ENCODE measurements at places on chromosomes 4 and X.
A peak's percentile ranks its signal among the peaks of the same experiment; 100 is the strongest.

DNA sequence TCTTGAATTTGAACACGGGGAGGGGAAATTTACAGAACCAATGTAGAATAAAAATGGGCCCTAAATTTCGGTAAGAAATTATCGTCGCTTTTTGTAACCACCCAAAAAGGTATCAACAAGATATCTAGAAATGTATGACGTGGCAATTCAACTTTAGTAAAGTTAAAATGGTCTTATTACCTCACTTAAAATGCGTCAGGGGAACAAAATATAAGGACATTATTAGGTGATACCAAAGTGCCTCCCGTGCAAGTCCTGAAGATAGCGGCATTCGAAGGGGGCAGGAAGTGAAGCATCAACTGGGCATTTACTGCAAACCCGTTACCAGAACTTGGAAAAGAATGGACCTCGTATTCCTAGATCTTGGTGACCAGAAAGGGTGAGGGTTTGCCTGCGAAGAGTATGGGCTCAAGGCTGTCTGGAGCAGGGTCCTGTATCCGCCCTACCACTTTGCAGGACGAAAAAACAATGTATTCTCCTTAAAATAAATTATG, 980 bp downstream of the AP1S2 start:
- peaks cover 15% of the 10 kb centered on the region for H3K4me1 ChIP-seq
- peak overlapping the region; percentile 68 for H3K4me3 ChIP-seq
- DNase-seq = no peak
- H3K27ac ChIP-seq = no peak overlapping the region

- no peak overlapping the region for H3K27ac ChIP-seq
- H3K4me1 ChIP-seq = no peaks in the 10 kb centered on the region
- H3K4me3 ChIP-seq = no peak overlapping the region
- DNase-seq = no peak
- peaks cover 40% of the 10 kb centered on the region for H3K36me3 ChIP-seq
These were observed 32.7 kb downstream of the SEC24D start for GRCh38 chr4:118803253-118803652.

- H3K36me3 ChIP-seq = no peaks in the 10 kb centered on the region
- DNase-seq = no peak
- H3K4me3 ChIP-seq = no peak overlapping the region
- no peaks in the 10 kb centered on the region for H3K4me1 ChIP-seq
- H3K27me3 ChIP-seq = peaks cover 12% of the 10 kb centered on the region
These were observed 79.9 kb downstream of the AASDH start for GRCh38 chr4:56307423-56307822.

DNA sequence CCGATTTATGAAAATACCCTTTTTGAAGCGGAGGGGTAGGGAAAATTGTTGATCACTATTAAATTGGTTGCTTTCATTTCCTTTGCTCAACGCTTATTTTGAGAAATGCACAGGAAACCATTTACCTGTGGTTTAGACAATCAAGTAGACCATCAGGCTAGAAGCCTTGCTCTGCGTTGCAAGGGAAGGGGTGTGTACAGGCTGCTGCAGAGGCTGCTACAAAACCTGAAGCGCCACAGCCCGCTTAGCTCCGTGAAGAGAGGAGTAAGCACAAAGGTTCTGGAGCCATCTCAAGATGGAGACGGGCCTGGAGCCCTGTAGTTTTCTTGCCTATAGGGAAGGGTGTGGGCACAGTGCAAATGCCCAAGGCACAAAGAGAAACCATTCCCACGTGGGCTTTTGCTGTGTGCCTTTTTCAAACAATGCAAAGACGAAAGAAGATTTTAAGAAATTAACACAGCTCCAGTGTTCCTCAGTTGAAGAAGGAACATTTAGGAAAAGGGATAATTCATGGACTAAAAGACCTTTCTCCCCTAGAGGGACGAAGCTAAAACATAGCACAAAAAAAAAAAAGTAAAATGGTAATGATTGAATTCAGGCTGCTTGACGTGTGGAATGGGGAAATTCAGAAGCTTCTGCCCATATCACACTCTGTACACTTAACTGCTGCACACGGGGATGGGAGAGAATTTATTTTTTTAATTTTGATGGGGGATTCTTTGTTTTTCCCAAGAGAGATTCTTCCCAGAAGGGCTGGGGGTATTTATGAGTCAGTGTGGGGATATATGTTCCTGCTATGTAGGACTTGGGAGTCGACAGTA, 3.5 kb downstream of the TMSB4X start:
- H3K27ac ChIP-seq = peak overlapping the region; percentile 99
- no peaks in the 10 kb centered on the region for H3K27me3 ChIP-seq
- peak; percentile 57 for DNase-seq
- H3K36me3 ChIP-seq = peaks cover 76% of the 10 kb centered on the region

DNA sequence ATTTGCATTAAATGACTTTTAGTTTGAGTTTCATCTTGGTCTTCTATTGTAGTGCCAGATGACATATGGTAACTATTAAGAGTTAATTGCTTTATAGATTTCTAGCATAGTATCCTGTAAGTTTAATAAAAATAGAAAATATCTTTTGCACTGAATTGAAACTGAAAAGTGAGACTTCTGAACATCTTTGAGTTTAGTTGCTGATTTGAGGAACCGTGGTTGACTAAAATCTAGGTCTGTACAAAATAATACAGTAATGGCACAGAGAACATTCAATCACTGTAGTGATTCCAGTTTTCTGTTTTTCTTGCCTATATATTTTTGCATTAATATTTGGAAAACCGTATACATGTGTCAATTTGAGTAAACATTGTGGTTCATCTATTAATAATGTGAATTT, 60.7 kb downstream of the SPATA4 start:
- H3K27me3 ChIP-seq = no peaks in the 10 kb centered on the region
- H3K4me3 ChIP-seq = no peak overlapping the region
- H3K27ac ChIP-seq = no peak overlapping the region

DNA sequence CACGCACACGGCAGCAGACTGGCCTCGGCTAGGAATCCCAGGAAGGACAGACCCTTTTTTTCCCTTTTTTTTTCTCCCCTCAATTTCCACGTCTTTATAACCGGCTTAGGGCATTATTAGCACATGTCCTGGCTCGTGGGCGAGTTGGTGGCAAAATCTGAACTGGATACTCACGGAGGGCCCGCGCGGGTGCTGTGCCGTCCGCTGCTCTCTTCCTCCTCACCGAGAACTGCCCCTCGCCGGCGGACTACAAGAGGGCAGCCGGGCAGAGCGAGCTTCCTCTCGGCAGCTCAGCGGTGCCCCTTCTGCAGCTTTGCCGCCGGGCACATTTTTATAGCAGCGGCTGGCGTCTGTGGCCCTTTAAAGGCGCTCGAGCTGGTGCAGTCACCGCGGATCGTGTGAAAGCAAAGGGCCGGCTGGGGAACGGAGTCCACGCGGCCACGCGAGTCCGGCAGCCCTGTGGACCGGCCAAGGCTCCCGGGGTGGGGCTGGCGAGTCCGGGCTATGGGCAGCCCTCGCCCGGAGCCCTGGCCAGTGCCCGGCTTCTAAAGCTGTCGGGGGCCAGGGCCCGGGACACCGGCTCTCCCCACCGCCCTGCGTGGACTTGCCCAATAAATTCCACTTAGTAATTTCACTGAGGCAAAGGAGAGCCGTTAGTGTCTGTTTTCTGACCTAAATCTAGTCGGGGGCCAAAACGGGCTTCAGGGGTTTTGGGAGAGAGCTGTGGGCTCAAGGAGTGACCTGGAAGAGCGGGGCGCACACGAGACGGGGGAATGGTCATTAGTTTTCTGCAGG, 1.3 kb upstream of the CITED1 start:
- H3K4me1 ChIP-seq = peaks cover 20% of the 10 kb centered on the region
- peaks cover 7% of the 10 kb centered on the region for H3K36me3 ChIP-seq
- peak; percentile 12 for DNase-seq
- H3K27me3 ChIP-seq = peaks cover 71% of the 10 kb centered on the region
- peak overlapping the region; percentile 93 for H3K4me3 ChIP-seq

- DNase-seq = no peak
- H3K4me1 ChIP-seq = no peaks in the 10 kb centered on the region
- H3K4me3 ChIP-seq = no peak overlapping the region
- no peak overlapping the region for H3K27ac ChIP-seq
- no peaks in the 10 kb centered on the region for H3K27me3 ChIP-seq
These were observed 321.6 kb upstream of the PCDH10 start for GRCh38 chr4:132827522-132827921.

GRCh38 chrX:150696331-150696730, 3.1 kb downstream of the MTMR1 start:
- no peak for DNase-seq
- H3K4me3 ChIP-seq = peak overlapping the region; percentile 88
- no peaks in the 10 kb centered on the region for H3K27me3 ChIP-seq
- peaks cover 29% of the 10 kb centered on the region for H3K4me1 ChIP-seq

DNA sequence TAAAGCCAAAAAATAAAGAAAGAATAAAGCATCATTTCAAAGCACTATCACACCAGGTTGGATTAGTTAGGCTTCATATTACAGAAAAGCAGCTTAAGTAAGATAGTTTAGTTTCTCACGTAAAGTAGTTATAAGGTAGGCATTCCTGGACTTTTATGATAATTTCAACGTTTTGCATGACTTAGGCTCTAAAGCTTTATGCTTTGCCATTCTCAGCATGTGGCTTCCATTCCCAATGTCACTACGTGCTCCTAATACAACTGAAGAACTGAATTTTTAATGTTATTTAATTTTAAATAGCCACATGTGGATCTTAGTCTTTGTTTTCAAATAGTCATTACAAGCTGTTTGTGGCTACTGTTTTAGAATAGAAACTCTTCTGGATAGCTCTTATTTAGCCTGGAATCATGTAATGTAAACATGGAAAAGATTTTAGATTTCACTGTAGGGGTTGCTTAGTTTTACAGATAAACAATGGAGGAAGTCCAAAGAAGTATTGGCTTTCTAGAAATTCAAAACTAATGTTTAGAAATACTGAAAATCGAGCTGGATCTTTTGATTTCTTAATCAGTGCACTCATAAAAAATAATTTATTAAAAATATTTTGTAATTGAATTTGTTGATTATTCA, 710.0 kb downstream of the IL1RAPL1 start:
- no peaks in the 10 kb centered on the region for H3K27me3 ChIP-seq
- no peak overlapping the region for H3K27ac ChIP-seq
- H3K4me3 ChIP-seq = no peak overlapping the region
- no peak for DNase-seq

- H3K4me3 ChIP-seq = no peak overlapping the region
- H3K27ac ChIP-seq = peak overlapping the region; percentile 4
- H3K27me3 ChIP-seq = no peaks in the 10 kb centered on the region
These were observed 22.2 kb downstream of the JADE1 start for GRCh38 chr4:128831531-128832242.

GRCh38 chr4:86810847-86811246, 38.3 kb downstream of the SLC10A6 start:
- no peak overlapping the region for H3K27ac ChIP-seq
- H3K27me3 ChIP-seq = no peaks in the 10 kb centered on the region
- peaks cover 25% of the 10 kb centered on the region for H3K36me3 ChIP-seq
- DNase-seq = no peak
- no peaks in the 10 kb centered on the region for H3K4me1 ChIP-seq

GRCh38 chr4:23937173-23937572, 47.3 kb upstream of the PPARGC1A start:
- H3K4me3 ChIP-seq = no peak overlapping the region
- no peak for DNase-seq
- no peak overlapping the region for H3K27ac ChIP-seq
- H3K4me1 ChIP-seq = no peaks in the 10 kb centered on the region
- H3K36me3 ChIP-seq = no peaks in the 10 kb centered on the region

DNA sequence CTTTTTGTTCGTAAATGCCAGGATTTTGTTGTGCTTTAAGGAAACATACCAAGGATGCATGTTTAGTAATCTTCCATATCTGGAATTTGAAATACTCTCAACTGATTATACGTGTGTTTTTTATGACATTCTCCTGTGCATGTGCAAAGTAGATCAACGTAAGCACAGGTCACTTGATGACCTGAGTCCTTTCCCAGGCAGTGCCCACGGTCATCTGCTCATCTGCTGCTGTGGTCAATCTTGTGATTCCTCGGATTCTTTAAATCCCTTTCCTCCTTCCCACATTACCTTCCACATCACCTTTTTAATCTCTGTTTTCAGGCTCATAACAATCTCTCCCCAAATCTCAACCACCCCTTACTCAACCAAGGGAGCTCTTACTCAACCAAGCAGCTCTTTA, 104.1 kb downstream of the RASL11B start:
- H3K4me3 ChIP-seq = no peak overlapping the region
- H3K36me3 ChIP-seq = no peaks in the 10 kb centered on the region
- no peaks in the 10 kb centered on the region for H3K27me3 ChIP-seq
- no peak overlapping the region for H3K27ac ChIP-seq

GRCh38 chr4:41332510-41333054, 75.9 kb downstream of the UCHL1 start:
- no peaks in the 10 kb centered on the region for H3K36me3 ChIP-seq
- no peaks in the 10 kb centered on the region for H3K27me3 ChIP-seq
- H3K4me1 ChIP-seq = no peaks in the 10 kb centered on the region
- H3K4me3 ChIP-seq = no peak overlapping the region

- H3K36me3 ChIP-seq = no peaks in the 10 kb centered on the region
- no peak for DNase-seq
- no peak overlapping the region for H3K27ac ChIP-seq
- H3K27me3 ChIP-seq = peaks cover 13% of the 10 kb centered on the region
- H3K4me3 ChIP-seq = no peak overlapping the region
These were observed 115.1 kb downstream of the RBM47 start for GRCh38 chr4:40514497-40514951.

GRCh38 chrX:133307094-133307493, 88.9 kb upstream of the TFDP3 start:
- no peak overlapping the region for H3K4me3 ChIP-seq
- no peak for DNase-seq
- no peaks in the 10 kb centered on the region for H3K4me1 ChIP-seq
- no peaks in the 10 kb centered on the region for H3K36me3 ChIP-seq
- peaks cover 10% of the 10 kb centered on the region for H3K27me3 ChIP-seq
